ENCODE measurements at places on chromosomes 12 and 14.
A peak's percentile ranks its signal among the peaks of the same experiment; 100 is the strongest.

DNA sequence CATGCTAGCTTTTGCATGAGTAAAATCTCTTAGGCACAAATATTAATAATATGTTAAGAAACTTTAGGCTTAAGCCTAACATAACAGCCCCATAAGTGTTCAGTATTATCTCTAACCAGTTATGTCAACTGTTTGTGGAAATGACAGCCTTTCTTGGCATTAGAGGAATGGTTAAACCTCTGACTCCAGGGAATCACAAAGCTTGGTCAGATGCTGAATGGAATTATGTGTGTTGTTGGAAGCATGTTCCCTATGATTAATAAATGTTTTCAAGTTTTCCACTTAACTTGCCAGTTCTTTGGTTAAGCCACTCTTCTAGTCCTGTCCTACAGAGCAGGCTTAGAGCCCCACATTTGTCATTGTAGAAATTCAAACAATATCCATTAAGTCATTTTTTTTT is 17.0 kb downstream of the PSEN1 start:
- DNase-seq: no peak

DNA sequence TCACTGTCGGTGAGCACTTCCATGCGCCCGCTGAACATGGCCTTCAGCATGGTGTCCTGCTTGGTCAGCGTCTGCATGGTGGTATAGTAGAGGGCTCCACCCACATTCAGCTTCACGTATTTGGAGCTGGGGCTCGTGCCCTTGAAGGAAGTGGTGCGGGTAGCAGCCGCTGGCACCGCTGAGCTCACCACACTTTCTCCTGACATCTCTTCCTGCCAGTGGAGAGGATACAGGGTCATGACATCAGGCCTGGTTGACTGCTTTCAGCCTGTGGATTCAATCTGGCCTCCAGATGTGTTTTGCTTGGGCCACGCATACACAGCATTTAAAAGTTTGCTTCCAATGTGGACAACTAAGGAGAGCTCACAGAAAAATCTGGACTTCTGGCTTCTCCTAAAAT is 7.6 kb downstream of the KCTD10 start:
- DNase-seq: no peak

DNA sequence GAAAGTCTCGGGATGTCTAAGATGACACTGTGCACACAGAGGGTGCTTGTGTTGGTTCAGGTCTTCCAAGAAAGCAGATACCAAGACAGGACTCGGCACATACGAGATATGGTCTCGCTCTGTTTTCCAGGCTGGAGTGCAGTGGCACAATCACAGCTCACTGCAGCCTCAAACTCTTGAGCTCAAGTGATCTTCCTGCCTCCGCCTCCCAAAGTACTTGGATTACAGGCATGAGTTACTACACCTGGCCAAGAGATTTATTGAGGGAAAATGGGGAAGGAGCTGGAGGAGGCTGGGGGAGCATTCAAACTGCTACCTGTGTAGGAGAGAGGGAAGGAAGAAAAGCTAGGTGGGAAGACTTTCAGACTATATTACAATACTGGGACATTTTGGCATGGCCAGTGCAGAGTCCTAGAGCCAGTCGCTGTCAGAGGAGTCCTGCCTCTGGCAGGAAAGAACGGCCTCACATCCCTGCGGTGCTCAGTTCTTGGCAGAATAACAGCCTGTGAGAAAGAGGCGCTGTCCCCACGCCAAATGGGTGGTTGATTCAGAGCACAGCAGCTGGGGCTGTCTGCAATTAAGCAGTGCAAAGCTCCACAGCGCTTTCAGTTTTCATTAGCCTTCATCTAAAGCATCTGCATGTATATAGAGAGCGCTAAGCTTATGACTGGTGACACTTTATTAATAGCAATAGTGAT is 18.3 kb downstream of the SLC17A8 start:
- DNase-seq: no peak

- DNase-seq: no peak
These were observed 1.3 kb downstream of the CDK4 start for GRCh38 chr12:57750561-57751431.

GRCh38 chr12:122265886-122266229 is 436 bp downstream of the VPS33A start:
- DNase-seq: peak; percentile 62

DNA sequence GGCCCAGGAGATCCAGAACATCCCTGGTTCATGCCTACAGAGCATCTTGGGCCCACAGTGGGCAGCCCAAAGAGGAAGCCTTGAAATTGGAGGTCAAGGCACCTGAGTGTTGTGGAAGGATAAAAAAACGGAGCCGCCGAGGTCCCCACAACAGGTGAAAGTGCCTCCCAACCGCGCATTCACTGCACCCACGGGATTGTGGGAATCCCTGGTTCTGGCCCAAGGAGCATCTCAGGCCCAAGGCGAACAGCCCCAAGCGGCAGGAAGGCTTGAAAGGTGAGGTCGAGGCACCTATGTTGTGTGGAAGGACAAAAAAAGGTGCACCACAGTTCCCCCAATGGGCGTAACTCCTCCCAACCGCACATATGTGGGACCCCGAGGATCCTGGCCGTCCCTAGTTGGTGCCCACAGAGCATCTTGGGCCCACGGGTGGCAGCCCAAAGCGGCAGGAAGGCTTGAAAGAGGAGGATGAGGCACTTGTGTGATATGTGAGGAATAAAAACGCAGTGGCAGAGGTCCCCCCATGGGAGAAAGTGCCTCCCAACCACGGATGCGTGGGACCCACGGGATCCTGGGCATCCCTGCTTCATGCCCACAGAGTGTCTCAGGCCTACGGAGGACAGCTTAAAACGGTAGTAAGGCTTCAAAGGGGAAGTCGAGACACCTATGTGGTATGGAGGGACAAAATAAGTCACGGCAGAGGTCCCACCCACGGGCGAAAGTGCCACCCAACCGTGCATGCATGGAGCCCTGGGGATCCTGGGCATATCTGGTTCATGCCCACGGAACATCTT is 583.9 kb downstream of the ALG10 start:
- DNase-seq: no peak

- DNase-seq: no peak
These were observed 11.7 kb downstream of the DAAM1 start for GRCh38 chr14:59200195-59200594.
